ENCODE measurements at places on chromosomes 16 and 17. TPM values are rescaled to one million over a fixed set of nuclear protein-coding genes. Genes with fewer than 3 reads are reported as not detected.

The TADA2A gene
- total RNA-seq, result 8.2 TPM

The PHOSPHO1 gene
- total RNA-seq, result 0.20 TPM

The WSCD1 gene
- total RNA-seq, result 0.24 TPM

The TBC1D3 gene
- not detected for total RNA-seq

The TMEM114 gene
- not detected for total RNA-seq

The PIMREG gene
- total RNA-seq, result 4.8 TPM

The MYH2 gene
- 0.56 TPM for total RNA-seq

The MT1E gene
- total RNA-seq, result 98.8 TPM

The WNK4 gene
- 0.40 TPM for total RNA-seq

The EFCAB5 gene
- not detected for total RNA-seq

The RAB40B gene
- 6.6 TPM for total RNA-seq

The NOG gene
- total RNA-seq, result not detected

The PTX4 gene
- total RNA-seq, result not detected

The CYGB gene
- 2.6 TPM for total RNA-seq
